ENCODE measurements at places on chromosomes 12 and 14. TPM values are rescaled to one million over a fixed set of nuclear protein-coding genes. Genes with fewer than 3 reads are reported as not detected.
A peak's percentile ranks its signal among the peaks of the same experiment; 100 is the strongest.

CCDC196 gene
- total RNA-seq: not detected

LRFN5 gene
- 0.58 TPM for total RNA-seq

VAMP1 gene
- 10.8 TPM for total RNA-seq

- DNase-seq: no peak
Observed at GRCh38 chr14:102565331-102565887, 27.0 kb upstream of the RCOR1 start.

DNA sequence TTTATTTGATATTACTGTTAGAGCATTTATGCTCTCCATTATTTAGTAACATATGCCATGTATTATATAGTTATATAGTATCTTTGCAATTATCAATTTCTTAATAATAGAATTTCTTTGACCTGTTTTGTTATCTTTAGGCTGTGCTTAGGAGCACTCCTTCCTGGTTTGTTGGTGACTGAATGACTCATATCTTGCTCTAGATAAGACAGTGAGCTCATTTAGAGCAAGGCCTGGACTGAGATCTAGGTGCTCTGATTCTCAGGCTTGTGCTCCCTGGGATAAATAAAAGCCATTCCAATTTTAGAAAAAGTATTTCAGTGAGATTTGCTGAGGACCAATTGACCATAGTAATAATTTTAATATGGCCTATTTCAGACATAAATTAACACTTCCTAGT is 951.2 kb downstream of the FLRT2 start:
- DNase-seq: peak; percentile 37

DNA sequence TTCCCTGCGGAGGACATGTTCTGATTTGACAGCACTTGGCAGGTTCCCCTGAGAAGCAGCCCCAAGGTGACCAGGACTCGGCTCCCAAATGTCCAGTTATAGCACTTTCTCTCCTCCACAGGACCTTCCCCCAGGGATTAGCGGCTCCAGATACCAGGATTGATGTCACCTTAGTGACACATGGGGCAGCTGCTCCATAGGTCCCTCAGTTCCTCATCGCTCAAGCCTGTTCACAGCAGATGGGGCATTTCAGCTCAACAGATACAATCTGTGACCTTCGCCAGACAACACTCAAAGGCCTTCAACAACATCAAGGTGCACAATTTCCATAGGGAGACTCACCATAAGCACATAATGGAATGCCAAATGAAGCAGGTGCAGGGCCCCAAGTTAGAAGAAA is 67.9 kb upstream of the ZFP36L1 start:
- DNase-seq: no peak

DNA sequence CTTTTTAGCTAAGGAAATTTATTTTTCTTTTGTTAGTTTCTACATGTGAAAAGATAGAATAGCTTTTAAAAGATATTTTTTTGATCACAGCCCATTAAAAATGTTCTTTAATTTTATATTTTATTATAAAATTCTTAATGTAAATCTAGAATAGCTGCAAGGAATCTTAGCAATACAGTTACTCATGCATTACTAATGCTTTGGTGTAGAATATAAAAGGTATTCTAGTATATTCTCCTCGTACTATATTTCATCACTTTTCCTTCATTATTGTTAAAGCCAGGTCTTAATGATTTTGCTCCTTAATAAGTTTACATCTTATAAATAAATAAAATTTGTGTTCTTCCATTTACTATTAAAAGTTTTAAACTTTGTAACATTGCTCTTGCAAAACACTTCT is 82.6 kb downstream of the MNAT1 start:
- no peak for DNase-seq

DNA sequence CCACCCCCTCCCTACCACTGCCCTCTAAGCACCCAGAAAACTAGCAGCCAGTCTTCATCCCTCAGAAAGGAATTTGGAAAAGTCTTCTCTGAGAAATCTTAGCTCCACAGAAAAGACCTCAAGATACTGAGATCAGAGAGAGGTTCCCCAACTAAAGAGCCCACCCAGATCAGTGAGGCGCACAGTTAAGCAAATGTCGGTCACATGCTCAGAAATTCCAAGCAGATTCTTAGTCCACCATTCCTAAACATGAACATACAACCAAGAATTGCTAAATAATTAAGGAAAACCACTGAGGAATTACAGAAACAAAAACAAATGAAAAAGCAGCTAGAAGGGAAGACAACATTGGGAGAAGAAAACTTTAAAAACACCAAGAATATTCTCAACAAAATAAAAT is 32.3 kb downstream of the MED13L start:
- no peak for DNase-seq

- DNase-seq: no peak
Observed at GRCh38 chr14:93543766-93544165, 113.0 kb downstream of the UNC79 start.

- peak; percentile 94 for DNase-seq
Observed at GRCh38 chr12:75977952-75978671, 53.5 kb downstream of the PHLDA1 start.

DNA sequence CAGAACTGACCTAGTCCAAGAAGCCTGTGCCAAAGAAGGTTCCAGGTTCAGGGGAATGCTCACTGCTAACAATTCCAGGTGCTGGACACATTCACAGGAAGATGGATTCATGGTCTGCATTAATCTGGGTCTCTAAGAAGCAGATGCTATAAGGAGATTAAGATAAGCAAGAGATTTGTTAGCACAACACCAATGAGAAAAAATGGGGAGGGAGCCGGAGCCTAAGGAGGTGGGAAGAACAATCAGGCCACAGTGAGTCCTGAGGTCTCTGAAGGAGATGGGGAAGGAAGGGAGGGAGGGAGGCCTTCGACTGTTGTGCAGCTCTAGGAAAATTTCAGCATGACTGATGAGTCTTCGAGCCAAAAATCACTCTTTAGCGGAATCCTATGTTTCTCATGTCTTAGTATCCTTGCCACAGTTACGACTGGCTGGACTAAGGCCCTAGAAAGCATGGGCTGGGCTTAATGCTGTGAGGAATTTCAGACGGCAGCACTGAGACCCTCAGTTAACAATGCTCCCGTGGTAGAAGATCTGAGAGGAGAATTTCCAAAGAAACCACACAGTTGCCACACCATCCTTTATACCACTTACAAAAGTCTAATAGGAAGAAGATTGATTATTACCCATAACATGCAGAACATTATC is 31.5 kb upstream of the PTGDR start:
- DNase-seq: peak; percentile 17

DNA sequence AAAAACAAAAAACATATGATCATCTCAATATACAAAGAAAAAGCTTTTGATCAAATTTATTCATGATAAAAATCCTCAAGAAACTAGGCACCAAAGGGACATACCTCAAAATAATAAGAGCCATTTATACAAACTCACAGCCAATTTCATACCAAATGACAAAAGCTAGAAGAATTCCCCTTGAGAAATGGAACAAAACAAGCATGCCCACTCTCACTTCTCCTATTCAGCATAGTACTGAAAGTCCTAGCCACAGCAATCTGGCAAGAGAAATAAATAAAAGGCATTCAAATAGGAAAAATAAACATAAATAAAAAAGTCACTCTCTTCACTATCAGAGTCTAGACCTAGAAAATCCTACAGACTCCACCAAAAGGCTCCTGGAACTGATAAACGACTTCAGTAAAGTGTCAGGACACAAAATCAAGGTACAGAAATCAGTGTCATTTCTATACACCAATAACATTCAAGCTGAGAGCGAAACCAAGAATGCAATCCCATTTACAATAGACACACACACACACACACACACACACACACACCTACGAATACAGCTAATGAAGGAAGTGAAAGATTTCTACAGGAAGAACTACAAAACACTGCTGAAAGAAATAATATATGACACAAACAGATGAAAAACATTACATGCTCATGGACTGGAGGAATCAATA is 1486.2 kb upstream of the SEL1L start:
- no peak for DNase-seq

- no peak for DNase-seq
Observed at GRCh38 chr14:56741325-56741724, 69.0 kb downstream of the OTX2 start.

DNA sequence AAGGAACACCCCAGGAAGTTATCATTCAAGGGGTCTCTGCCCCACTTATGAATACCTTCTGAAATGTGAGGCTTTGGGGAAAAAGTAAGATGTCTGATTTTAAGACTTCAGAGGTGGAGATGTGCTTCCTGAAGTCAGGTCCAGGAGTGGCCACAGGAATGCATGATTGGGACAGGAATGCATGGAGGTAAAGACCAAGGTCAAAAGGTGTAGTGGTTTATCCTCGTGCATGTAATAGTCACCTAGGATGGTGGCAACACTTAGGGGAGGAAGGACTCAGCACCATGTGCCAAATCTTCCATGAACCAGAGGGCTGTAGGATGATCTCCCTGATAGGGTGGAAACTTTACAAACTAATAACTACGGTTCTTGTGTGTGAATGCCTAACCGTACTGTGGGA is 217.3 kb downstream of the C12orf75 start:
- no peak for DNase-seq

- no peak for DNase-seq
Observed at GRCh38 chr12:49659753-49660152, 36.4 kb downstream of the PRPF40B start.

GRCh38 chr14:58282925-58283593 is 15.3 kb upstream of the ARID4A start:
- no peak for DNase-seq

All from stomach (tissue), 19 donors.